ENCODE measurements at places on chromosomes 13 and 19.

DNA sequence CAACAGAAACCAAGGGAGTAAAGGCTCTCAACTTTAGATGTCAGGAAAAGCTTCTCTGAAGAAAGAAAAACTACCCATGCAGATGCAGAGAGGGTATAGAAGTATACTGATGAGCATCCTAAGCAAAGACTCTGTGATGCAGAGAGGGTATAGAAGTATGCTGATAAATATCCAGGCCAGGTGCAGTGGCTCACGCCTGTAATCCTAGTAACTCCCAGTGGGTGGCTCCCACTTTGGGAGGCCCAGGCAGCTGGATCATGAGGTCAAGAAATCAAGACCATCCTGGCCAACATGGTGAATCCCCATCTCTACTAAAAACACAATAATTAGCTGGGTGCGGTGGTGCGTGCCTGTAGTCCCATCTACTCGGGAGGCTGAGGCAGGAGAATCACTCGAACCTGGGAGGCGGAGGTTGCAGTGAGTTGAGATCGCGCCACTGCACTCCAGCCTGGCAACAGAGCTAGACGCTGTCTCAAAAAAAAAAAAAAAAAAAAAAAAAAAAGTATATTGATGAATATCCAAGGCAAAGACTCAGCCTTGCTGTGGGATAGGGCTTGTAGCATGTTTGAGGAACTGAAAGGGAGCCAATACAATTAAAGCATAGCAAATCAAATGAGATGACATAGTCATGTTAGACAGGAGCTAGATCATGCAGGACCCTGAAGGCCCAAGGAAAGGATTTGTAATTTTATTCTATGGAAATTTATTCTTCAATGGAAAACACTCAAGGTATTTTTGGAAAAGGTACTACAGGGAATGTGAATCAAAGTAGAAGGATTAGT lies 14.9 kb downstream of the UBL3 start:
- DNase-seq, result no peak

GRCh38 chr13:44686531-44686934 lies 110.4 kb upstream of the TSC22D1 start:
- DNase-seq, result no peak

DNA sequence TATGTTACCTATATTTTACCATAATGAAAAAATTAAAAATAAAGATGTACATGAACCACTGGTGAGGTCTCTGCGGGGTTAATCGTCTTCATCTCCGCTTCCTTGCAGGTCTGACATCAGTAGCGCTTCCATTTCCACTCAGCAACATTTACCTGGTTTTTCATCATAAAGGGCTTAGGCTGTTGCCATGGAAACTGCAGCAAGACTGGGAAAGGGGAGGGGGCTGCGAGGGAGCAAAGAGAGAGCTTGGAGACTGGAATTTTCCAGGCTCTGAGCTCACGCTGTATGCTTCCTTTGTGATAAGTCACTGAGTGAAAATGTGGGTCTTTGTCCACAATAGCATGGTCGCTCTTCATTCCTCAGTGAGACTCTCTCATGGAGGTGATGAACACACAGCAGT lies 136.6 kb upstream of the USP29 start:
- DNase-seq, result peak; percentile 56

- no peak for DNase-seq
These were observed 59.7 kb upstream of the KL start for GRCh38 chr13:32956595-32956933.

GRCh38 chr13:24176351-24177101 lies 16.0 kb downstream of the SPATA13 start:
- DNase-seq, result no peak

DNA sequence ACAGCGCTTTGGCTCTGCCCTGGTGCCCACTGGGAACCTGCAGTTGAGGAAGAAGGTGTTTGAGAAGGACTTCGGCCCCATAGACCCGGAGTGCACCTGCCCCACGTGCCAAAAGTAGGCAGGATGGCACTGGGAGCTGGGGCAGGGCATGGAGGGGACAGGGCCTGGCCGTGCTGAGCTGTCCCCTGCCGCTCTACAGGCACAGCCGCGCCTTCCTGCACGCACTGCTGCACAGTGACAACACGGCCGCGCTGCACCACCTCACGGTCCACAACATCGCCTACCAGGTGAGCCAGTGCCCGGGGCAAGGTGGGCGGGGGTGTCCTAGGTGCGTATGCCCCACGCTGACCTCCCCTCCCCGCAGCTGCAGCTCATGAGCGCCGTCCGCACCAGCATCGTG lies 5.1 kb upstream of the DNM2 start:
- DNase-seq, result no peak
